ENCODE measurements at places on chromosomes 5 and 9.

GRCh38 chr9:17519761-17520160 is 59.1 kb upstream of the SH3GL2 start:
- peak; percentile 43 for DNase-seq

DNA sequence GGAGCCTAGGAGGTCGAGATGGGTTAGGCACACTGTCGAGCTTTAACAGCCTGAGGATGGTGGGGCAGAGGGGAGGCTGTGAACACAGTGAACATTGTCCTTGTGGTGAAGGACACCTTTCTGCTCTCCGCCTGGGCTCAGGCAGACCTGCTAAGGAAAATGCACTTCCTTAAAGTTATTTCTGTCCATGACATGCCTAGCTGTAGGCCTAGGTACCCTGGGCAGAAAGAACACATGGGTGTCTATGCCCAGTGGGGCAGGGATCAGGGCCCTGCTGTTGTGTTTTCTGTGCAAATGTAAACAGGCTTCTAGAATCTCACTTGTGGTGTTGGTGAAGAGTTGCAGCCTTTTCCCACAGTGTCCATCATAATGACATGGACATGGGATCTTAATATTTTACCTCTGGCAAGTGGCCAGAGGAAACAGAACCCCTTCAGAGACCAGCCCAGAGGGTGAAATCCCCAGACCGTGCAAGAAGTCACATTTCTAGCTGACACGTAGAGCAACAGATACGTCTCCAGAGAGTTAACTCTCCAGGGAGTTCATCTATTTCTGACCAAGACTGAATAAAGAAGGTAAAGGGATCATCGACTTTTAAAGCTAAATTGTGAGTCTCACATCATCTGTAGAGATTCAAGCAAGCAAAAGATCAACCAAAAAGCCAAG is 79.2 kb downstream of the C9orf152 start:
- DNase-seq: no peak

DNA sequence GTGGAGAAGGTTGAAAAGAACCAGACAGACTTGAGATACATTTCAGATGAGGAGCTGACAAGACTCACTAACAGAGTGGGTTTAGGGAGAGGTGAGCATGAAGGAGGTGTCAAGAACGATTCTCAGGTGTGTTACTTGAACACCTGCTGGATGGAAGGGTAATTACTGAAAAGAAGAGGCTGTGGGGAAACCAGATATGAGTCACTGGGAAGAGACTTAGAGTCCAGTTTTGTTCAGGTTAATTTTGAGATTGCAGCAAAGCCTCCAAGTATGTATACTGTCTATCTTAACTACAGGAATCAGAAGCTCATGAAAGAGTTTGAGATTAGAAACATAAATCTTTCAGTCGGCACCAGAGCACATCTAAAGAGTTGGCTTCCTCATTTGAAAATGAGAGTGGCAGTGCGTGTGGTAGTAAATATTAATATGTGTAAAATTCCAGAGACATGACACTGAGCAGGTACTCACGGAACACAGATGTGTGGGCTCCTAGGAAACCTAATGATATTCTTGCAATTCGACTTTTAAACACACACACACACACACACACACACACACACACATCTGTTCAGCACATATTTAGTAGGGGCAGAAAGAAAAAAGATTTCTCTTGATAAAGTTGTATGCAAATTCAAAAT is 197.1 kb downstream of the CDH18 start:
- no peak for DNase-seq

DNA sequence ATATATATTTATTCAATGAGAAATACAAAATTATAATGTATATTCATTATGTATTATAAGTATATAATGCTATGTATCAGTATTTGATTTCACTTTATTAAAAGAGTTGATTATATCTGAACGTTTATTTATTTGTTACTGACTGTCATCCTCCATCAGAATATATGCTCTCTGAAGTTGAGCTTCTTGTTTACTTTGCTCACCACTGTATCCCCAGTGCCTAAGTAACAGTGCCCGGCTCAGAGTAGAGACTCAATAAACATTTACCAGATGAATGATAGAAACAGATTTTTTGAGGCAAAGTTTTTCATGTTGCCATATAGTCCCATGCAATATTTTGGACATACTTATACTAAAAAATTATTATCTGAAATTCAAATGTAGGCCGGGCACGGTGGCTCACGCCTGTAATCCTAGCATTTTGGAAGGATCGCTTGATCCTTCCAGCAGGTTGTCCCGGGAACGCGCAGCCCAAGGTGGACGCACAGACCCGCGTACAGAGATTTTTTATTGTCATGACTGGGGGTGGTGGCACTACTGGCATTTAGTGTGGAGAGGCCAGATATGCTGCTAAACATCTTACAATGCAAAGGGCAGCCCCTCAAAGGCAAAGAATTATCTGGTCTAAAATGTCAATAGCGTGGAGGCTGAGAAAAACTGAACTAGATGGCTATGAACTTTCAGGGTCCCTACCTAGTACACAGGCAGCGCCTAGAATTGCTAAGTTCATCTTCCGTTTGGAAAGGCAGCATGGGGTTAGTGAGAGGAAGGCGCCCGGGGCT is 761 bp upstream of the DNAJC25 start:
- no peak for DNase-seq

GRCh38 chr5:126188804-126189203 is 234.4 kb upstream of the GRAMD2B start:
- peak; percentile 0 for DNase-seq

- DNase-seq: no peak
Measured at GRCh38 chr5:6492934-6493333, 44.3 kb downstream of the UBE2QL1 start.

GRCh38 chr9:15271403-15271802 is 35.6 kb downstream of the TTC39B start:
- no peak for DNase-seq

DNA sequence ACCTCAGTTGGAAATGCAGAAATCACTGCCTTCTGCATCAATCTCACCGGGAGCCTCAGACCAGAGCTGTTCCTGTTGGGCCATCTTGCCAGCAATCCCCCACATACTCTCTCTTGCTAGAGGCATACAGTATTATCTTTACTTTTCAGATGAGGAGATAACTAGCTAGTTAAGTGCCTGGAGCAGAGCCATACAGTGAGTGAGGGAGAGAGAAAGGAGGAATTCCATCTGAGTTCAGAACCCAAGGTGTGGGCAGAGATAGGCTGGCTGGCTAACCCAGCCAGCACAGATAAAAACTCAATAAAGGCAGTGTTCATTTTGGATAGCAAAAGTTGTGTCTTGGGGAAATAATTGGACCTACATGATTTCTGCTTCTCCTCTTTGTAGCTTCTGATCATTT is 268.0 kb upstream of the KIF2A start:
- DNase-seq: peak; percentile 64

DNA sequence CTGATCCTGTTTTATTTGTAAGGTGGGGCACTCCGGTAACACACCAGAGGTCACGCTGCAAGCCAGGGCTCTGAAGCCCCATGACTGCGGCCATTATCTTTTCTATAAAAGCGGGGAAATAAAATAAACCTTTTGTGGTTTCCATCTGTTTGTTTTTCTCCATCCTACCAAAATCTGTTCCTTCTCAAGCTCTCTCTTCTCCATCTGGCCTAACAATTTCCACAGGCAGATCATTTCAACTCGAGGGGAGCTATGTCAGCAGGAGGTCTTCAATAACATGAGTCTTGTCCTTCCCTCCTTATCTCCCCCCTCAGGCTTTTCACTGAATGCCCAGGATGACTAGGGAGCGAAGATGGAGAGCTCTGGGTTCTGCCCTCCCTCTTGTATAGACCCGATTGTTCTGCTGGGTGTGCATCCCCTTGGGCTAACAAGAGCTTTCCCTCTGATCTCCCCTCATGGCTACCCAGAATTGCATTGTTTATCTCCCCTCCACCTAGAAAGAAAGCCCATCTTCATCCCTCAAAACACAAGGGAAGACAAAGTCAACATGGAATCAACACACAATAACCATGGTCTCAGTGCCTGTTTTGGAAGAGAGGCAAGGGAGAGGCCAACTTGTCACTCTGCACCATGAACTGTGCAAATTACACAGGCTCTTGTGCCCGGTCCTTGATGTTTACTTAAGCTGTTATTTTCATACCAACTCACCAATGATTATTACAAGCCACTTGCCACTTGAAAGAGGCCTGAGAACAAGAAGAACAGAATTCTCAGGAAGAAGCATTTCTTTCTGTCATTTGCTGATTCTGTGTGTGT is 187.8 kb downstream of the FANCC start:
- no peak for DNase-seq

DNA sequence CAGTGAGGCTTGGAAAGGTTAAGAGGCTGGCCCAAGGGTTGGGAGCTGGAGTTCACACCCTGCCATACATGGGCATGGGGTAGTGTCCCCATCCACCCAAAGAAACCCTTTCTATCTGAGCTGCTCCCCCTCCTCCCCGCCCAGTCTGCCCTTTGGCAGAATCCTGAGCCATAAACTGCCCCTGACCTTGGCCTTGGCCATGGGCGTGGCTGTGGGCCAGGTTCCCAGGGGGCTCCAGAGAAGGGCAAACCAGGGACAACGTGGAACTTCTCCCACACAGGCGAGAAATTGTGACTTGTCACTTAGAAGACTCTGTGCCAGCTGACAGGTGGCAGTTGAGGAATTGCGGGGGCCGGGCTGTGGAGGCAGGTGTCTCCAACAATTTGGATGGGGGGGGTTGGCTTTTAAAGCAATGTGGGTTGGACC is 4.8 kb downstream of the FAM78A start:
- no peak for DNase-seq

GRCh38 chr5:81316571-81316970 is 15.2 kb downstream of the ZCCHC9 start:
- DNase-seq: no peak

DNA sequence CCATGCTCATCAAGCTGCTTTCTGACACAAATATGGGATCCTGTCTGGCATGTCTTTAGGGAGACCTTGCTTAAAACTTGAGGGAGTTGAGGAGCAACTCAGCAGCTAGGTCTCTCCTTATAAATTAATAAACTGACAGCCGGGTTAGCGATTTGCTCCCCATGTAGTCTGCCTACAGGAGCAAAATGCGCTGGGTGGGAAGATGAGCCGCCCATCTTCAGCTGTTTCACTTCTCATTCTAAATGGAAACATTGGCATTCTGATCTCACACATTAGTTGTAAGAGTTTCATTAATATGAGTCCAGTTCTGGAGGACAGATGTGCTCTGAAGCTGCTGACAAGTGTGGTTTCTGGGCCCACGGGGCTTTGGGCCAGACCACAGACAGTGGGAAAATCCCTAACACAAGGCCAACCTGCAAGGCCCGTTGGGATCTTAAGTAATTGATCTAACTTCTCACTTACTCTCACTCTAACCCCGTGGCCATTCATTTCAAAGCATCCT is 197.0 kb downstream of the MCTP1 start:
- DNase-seq: no peak

DNA sequence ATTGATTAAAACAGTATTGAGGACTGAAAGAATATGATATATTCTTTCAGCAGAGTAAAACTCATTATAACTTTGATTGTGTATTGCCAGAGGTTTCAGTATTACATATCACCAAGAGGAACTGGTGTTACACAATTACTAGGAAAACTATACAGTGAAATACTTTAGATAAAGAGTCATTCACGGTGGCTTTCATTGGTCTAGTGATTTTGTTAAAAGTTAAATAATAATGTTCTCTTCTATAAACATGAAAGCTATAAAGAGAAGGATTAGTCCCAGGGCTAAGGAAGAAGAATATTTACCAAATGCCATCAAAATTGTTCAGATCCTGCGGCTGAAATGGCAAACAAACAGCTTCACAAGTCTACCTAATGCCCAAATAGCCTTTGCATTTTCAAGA is 306.2 kb downstream of the SEMA5A start:
- no peak for DNase-seq

- peak; percentile 42 for DNase-seq
Measured at GRCh38 chr9:35110327-35110761, 5.3 kb downstream of the ATOSB start.

DNA sequence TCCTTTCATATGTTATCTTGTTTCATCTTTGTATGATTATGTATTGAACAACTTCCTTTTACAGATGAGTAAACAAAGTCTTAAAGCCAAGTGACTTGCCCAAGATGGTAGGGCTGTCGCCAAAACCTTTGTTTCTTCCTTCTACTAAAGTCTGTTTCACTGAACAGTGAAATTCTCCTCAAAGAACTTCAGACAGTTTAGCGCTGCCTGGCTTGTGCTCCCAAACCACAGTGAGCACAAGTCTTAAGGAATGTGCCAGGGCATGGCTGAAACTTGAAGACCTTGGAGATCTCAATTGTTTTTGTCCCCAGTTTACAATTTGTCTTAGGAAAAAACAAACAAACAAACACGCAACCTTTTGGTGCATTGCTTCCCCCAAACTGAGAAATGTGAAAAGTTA is 273.5 kb downstream of the CRB2 start:
- DNase-seq: no peak

Measured in OCI-M1 (cell line).